GM06990 (cell line): ENCODE measurements at places on chromosomes 7 and 10.
A peak's percentile ranks its signal among the peaks of the same experiment; 100 is the strongest.

GRCh38 chr7:867406-868188, 8.8 kb upstream of the GET4 start:
- DNase-seq, result no peak

DNA sequence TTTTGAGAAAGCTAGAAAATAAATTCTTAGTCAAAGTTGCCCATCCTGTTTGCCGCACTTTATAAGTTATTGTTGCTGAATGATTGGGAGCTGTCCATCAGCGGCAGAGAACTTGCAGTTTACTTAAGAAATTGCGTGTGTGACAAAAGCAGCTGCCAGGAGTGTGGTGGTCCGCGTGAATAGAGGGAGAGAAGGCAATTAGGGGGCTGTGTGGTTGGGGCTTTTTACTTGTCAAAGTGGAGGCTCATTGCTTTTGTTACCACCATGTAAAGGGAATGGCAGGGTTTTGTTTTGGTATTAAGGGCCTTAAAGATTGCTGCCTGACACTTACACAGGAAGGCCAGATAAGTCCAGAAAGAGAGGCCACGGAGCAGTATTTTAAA, 177.8 kb downstream of the TCF7L2 start:
- no peak for DNase-seq

GRCh38 chr10:100749059-100749308, 3.6 kb downstream of the PAX2 start:
- no peak for DNase-seq

GRCh38 chr7:73715648-73716317, 3.7 kb downstream of the STX1A start:
- no peak for DNase-seq

GRCh38 chr10:92689663-92690210, at the start of gene HHEX:
TSS of gene HHEX (plus strand) at chr10:92689955. CDS start at chr10:92689987, 32 bp downstream.
- peak; percentile 87 for DNase-seq

- no peak for DNase-seq
Measured at GRCh38 chr7:37354656-37355131, 94.0 kb downstream of the ELMO1 start.

- no peak for DNase-seq
Measured at GRCh38 chr7:19247017-19247416, 101.8 kb upstream of the FERD3L start.

DNA sequence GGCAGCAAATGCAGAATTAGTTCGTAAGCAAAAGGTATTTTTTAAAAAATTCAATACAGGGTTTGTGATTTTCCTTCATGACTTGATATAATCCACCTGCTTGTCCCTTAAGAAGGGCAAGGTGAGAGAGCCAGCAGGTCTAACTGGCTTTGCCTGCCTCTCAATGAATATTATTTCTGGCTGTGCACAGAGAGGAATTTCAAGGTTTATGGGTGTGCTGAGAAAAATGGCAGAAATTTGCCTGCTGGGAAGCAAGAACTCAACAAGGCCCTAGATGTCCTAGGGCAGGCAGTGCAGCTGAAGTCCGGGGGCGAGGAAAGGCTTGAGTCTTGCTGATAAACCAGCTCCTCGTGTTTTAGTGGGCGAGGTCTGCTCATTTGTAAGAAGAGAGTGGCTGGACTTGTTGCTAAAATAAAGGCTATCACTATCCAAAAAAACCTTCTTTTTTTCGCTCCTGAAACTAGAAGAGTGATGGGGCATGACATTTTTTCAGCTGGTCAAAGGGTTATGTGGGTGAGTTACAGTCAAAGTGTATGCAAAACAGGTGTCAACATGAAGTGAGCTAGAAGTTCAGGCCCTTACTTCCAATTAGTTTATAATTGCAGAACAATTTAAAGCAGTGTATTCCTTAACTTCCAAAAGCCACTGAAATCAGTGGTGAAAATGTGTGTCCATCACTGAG, 385.8 kb upstream of the KLF6 start:
- DNase-seq, result peak; percentile 27

GRCh38 chr7:83617858-83618257, 31.1 kb downstream of the SEMA3E start:
- no peak for DNase-seq

DNA sequence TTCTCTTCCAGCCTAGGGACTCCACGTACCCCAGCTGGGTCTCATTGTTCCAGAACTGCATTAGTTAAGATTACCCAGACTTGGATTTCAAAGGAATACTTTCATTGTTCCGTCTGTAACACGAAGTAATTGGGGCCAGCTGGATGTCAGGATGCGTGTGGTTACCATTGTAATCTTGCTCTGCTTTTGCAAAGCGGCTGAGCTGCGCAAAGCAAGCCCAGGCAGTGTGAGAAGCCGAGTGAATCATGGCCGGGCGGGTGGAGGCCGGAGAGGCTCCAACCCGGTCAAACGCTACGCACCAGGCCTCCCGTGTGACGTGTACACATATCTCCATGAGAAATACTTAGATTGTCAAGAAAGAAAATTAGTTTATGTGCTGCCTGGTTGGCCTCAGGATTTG, 21.0 kb downstream of the LRRC17 start:
- no peak for DNase-seq

DNA sequence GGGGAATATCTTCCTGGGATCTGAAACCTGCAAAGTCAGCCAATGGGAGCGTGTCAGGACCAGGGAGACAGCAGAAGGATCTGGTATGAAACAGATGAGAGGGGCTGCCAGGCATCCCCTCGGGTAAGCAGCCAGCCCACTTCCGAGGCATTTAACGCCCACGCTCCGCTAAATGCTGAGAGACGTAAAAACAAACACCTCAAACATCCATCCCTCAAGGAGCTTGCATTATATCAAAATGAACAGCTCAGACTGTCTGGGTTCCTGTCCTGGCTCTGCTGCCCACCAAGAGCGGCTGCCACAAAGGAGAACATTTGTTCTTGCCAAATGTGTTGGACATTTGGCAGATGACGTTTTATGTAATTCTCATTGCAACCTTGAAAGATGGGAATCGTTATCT, 7.0 kb upstream of the SERPINE1 start:
- no peak for DNase-seq

- DNase-seq, result no peak
Measured at GRCh38 chr7:99876491-99876890, 342 bp downstream of the OR2AE1 start.

DNA sequence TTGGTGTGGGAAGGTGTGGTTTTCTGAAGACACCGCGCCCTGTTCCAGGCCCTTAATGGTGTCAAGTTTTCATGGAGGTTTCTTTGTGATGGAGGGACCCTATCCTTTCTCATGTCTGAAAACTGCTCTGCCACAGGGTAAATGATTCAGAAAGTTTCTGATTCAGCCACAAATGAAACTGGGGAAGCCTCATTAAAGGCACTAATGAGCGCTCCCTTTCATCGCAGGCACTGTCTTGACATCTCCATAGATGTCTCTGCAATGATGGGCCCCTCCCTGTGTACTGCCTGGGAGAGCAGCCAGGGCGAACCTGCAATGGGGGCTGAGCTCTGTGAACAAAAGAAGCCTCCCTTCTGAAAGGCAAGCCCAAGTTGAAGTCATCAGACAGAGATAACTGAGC, 355.3 kb downstream of the PRPF18 start:
- DNase-seq, result peak; percentile 76

GRCh38 chr7:151558575-151558974, 38.9 kb upstream of the RHEB start:
- no peak for DNase-seq

DNA sequence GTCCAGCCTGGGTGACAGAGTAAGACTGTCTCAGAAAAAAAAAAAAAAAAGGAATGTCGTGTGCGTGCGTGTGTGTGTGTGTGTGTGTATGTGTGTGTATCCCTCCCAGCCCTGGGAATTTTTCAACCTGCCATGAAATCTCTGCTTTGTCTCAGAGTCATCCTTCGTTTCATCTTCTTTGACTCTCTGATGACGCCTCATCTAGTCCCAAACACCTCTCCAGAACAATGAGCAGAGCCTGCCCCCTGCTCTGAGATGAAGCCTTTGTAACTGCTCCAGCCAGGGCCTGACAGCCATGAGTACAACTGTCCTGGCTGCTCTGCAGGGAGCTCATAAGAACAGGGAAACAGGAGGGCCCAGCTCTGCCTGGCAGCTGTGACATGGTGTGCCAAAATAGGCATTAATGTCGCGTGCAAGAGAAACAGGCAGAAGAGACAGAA, 149.5 kb downstream of the FAM107B start:
- DNase-seq, result no peak

GRCh38 chr10:11560076-11560709, 51.3 kb downstream of the USP6NL start:
- peak; percentile 50 for DNase-seq

GRCh38 chr10:548238-548901, 141.1 kb downstream of the DIP2C start:
- no peak for DNase-seq

GRCh38 chr7:106372595-106373318, 88.0 kb upstream of the NAMPT start:
- DNase-seq, result no peak

GRCh38 chr10:107803546-107803945, 639.0 kb upstream of the SORCS1 start:
- no peak for DNase-seq

DNA sequence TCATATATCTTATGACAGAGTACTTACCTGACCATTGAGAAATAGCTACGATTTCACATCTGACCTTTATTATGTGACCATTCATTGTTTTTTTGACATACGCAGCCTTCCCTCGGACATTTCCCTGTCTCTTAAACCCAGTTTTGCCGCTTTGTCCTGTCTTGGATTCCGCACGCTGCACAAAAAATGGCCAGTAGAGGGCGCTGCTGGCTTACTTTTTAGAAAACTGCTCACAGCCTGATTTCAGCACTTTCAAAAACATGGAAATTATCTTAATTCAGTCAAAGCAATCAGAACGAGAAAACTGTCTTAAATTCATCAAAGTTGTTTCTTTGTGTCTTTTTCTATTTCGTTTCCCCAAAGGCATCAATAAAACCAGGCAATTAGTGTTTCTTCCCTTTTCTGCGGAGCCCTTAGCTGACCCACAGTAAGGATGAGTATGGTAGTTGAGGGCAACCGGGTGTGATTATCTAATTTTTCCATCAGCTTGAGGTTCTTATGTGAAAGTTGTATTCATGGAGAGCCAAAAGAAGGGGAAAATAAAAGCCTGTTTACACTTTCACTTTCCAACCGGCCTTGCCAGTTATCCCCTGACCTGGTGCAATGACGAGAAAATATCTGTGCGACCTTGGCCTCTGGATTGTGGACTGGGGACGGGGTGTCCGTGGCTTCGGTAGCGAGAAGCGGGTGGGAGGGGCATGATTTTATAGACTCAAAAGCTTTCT, 144.4 kb downstream of the DYNC1I1 start:
- peak; percentile 17 for DNase-seq

GRCh38 chr7:20470726-20471125, 140.0 kb downstream of the ITGB8 start:
- DNase-seq, result no peak

- DNase-seq, result no peak
Measured at GRCh38 chr10:98242823-98243222, 25.2 kb downstream of the LOXL4 start.

GRCh38 chr7:107388604-107389003, 81.3 kb upstream of the GPR22 start:
- no peak for DNase-seq

- peak; percentile 65 for DNase-seq
Measured at GRCh38 chr7:105806592-105807447, 69.6 kb downstream of the ATXN7L1 start.

GRCh38 chr10:62278441-62278910, 9.8 kb upstream of the RTKN2 start:
- DNase-seq, result no peak

DNA sequence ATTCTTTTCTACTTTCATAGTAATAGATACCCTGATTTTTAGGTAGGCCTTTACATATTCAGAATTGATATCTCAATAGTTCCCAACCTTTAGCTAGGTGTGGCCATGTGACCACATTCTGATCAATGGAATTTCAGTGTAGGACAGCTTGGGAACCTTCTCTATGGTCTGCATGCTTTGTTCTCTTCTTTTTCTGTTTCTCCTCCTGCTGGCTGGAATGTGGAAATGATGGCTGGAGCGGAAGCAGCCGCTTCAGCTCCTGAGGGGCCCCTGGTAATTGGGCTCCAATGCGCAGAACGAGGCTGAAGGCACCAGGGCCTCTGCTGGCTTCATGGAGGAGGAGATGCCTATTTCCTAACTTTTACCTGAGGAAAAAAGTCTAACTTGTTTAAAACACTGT, 152.6 kb downstream of the ZMYND11 start:
- no peak for DNase-seq

GRCh38 chr10:60358282-60358681, 31.4 kb downstream of the ANK3 start:
- DNase-seq, result peak; percentile 32

GRCh38 chr10:101656890-101657289, 38.1 kb downstream of the FBXW4 start:
- no peak for DNase-seq

DNA sequence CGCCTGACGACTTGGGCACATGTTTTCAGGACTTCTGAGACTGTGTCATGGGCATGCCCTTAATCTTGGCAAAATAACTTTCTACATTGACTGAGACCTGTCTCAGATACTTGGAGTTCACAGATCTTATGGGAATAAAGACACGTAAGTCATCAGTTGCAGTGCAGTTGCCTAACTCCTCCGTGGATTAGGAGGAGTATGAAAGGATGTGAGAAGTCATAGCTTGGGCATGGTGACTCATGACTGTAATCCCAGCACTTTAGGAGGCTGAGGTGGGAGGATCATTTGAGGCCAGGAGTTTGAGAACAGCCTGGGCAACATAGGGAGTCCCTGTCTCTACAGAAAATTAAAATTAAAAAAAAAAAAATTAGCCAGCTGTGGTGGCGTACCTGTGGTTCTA, 49.6 kb downstream of the EXOC6 start:
- DNase-seq, result no peak

DNA sequence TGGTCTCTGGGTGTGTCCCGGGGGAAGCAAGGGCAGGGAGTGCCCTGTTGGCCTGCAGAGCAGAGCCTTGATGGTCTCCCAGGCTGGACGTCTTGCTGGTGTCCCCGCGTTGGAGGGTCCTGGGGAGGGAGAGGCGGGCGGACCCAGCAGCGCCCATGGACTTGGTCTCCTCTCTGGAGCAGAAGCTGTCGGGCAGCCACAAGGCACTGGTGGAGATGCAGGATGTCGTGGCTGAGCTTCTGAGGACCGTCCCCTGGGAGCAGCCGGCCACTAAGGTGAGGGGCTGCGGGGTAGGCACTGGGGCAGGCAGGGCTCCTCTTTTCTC, 20.9 kb downstream of the TTYH3 start:
- DNase-seq, result no peak

DNA sequence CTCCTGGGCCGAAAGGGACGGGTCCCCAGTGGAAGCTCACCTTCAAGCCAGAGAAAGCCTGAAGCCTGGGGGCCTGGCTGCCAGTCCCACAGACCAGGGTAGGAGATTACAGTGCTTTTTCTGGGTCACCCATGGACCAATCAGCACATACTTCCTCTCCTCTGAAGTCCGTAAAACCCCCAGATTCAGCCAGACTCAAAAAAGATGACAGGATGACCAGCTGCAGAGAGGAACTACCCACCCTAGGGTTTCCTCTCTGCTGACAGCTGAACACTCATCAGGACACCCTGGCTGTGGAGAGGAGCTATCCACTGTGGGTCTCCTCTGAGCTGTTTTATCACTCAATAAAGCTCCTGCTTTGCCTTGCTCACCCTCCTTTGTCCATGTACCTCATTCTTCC, 78.0 kb downstream of the SAMD9 start:
- no peak for DNase-seq

- DNase-seq, result no peak
Measured at GRCh38 chr7:70416986-70417655, 714.8 kb upstream of the GALNT17 start.

GRCh38 chr7:1087952-1088920, at the start of gene GPER1:
TSS of gene GPER1 (plus strand) at chr7:1088113. CDS start at chr7:1091729, 3,616 bp downstream.
- no peak for DNase-seq

- no peak for DNase-seq
Measured at GRCh38 chr10:18681366-18681765, 22.1 kb downstream of the ARL5B start.
